Adrenal gland (tissue), 19 donors: ENCODE measurements at places on chromosomes 5 and 9.

GRCh38 chr5:69105996-69106906 is 12.4 kb downstream of the SLC30A5 start:
- H3K27me3 ChIP-seq: no peaks in the 10 kb centered on the region
- DNase-seq: no peak
- no peak overlapping the region for H3K27ac ChIP-seq
- no peak overlapping the region for H3K4me3 ChIP-seq
- no peaks in the 10 kb centered on the region for H3K4me1 ChIP-seq

DNA sequence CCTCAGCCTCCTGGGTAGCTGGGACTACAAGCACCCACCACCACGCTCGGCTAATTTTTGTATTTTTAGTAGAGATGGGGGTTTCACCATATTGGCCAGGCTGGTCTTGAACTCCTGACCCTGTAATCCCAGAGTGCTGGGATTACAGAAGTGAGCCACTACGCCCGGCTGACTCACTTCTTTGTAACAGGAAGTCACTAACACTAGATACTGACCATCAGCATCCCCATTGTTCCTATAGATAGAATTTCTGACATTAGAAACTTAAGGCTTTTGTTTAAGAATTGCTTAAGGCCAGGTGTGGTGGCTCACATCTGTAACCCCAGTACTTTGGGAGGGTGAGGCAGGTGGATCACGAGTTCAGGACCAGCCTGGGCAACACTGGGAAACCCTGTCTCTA is 42.2 kb downstream of the LEAP2 start:
- H3K27ac ChIP-seq: no peak overlapping the region
- H3K4me1 ChIP-seq: no peaks in the 10 kb centered on the region
- no peak overlapping the region for H3K4me3 ChIP-seq
- H3K36me3 ChIP-seq: no peaks in the 10 kb centered on the region
- H3K27me3 ChIP-seq: no peaks in the 10 kb centered on the region

GRCh38 chr9:33273972-33274328 is 9.1 kb downstream of the CHMP5 start:
- no peaks in the 10 kb centered on the region for H3K36me3 ChIP-seq
- H3K4me1 ChIP-seq: no peaks in the 10 kb centered on the region
- H3K27ac ChIP-seq: no peak overlapping the region

DNA sequence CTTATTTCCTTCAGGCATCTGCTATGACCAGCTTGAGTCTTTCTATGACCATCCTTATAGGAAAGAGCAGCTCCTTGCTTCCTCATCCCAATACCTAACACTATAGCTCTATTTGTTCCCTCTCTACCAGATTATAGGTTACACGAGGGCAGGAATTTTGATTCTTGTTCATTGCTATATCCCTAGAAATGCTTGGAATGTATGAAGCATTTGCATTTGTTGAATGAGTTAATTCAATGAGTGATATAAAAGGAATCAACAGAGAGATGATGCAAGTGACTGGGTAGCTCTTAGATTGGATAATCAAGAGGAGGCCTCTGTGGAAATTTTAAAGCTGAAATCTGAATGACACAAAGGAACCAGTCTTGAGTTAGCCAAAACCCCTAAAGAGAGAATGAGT is 13.9 kb downstream of the ZCCHC9 start:
- peaks cover 21% of the 10 kb centered on the region for H3K36me3 ChIP-seq
- no peak for DNase-seq
- no peaks in the 10 kb centered on the region for H3K27me3 ChIP-seq
- no peaks in the 10 kb centered on the region for H3K4me1 ChIP-seq
- no peak overlapping the region for H3K27ac ChIP-seq

- H3K4me3 ChIP-seq: no peak overlapping the region
- H3K4me1 ChIP-seq: no peaks in the 10 kb centered on the region
- H3K27me3 ChIP-seq: no peaks in the 10 kb centered on the region
- no peaks in the 10 kb centered on the region for H3K36me3 ChIP-seq
- no peak for DNase-seq
Measured at GRCh38 chr9:86242071-86242470, 17.4 kb downstream of the C9orf153 start.

DNA sequence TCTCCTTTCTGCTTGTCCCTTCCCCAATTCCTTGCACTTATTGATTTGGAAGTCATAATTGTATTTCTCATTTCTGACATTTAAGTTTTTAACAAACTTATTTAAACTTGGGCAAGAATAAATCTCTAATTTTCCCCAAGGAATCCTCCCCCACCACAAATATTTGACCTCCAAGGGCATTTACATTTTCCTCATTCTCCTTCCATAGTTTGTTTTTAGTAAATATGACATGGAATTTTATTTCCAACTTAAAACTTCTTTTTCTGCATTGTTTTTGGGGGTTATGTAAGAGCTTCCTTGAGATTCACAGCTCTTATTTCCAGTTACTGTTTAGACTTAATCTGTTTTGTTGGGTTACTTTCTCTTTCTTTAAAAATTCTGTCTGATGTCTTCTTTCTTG is 64.9 kb downstream of the ZNF618 start:
- peaks cover 16% of the 10 kb centered on the region for H3K4me1 ChIP-seq
- H3K36me3 ChIP-seq: no peaks in the 10 kb centered on the region
- no peak overlapping the region for H3K27ac ChIP-seq
- no peak overlapping the region for H3K4me3 ChIP-seq

DNA sequence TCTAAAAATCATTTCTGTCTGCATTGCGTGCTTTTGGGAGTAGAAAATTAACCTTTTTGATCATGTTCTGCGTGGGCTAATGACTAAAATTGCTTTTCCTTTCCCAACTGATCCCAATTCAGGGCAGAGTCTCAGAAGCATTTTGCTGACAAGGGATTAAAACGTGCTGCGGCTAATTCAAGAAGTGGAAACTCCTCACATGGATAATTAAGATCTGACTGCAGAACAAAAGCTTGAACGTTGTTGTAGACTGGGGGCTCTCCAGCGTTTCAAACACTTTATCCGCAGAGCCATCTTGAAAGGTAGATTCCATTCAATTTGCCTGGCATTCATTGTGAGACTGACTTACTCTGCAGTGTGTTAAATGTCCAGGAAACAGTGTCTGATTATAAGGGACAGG is 485.3 kb upstream of the DMAC1 start:
- DNase-seq: no peak
- H3K4me3 ChIP-seq: no peak overlapping the region
- H3K27ac ChIP-seq: no peak overlapping the region
- no peaks in the 10 kb centered on the region for H3K27me3 ChIP-seq
- H3K36me3 ChIP-seq: no peaks in the 10 kb centered on the region
- no peaks in the 10 kb centered on the region for H3K4me1 ChIP-seq

GRCh38 chr5:175418251-175418650 is 25.7 kb downstream of the DRD1 start:
- H3K36me3 ChIP-seq: no peaks in the 10 kb centered on the region
- H3K27ac ChIP-seq: no peak overlapping the region
- no peaks in the 10 kb centered on the region for H3K4me1 ChIP-seq
- DNase-seq: no peak

GRCh38 chr5:141369994-141370848 is at the start of gene PCDHGB3:
TSS of gene PCDHGB3 (plus strand) at chr5:141370242. CDS start at chr5:141370395, 153 bp downstream.
- no peaks in the 10 kb centered on the region for H3K4me1 ChIP-seq
- H3K4me3 ChIP-seq: no peak within 1 kb of the TSS
- no peak within 1 kb of the TSS for H3K27ac ChIP-seq
- DNase-seq: peak; percentile 23
- H3K27me3 ChIP-seq: no peaks in the 10 kb centered on the region
- no peaks in the 10 kb centered on the region for H3K36me3 ChIP-seq

DNA sequence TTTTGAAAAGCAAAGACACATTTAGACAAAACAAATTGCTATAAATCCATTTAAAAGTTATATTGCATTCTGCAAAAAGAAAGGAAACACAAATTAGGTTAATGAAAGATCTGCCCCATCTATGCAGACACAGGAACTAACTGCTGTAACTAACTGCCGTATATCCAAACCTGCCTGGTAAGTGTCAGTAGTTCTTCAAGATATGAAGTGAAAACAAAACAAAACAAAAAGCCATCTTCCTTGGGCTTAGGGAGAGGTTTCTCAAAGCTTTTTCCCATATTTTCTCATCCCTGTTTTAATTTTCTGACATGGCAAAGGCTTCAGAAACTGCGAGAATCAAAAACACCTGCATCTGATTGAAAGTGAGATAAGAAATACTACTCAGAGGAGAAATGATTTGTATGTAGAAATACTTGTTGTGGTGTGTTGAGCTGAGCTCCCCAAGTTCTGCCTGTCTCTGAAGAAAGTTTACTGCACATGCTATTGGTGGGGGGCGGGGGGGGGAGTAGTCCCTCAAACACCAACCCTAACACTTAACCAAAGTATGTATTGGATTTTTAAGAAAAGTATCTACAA is 750.5 kb downstream of the PTPRD start:
- no peak overlapping the region for H3K27ac ChIP-seq
- DNase-seq: no peak
- H3K27me3 ChIP-seq: no peaks in the 10 kb centered on the region
- no peaks in the 10 kb centered on the region for H3K4me1 ChIP-seq
- no peaks in the 10 kb centered on the region for H3K36me3 ChIP-seq

DNA sequence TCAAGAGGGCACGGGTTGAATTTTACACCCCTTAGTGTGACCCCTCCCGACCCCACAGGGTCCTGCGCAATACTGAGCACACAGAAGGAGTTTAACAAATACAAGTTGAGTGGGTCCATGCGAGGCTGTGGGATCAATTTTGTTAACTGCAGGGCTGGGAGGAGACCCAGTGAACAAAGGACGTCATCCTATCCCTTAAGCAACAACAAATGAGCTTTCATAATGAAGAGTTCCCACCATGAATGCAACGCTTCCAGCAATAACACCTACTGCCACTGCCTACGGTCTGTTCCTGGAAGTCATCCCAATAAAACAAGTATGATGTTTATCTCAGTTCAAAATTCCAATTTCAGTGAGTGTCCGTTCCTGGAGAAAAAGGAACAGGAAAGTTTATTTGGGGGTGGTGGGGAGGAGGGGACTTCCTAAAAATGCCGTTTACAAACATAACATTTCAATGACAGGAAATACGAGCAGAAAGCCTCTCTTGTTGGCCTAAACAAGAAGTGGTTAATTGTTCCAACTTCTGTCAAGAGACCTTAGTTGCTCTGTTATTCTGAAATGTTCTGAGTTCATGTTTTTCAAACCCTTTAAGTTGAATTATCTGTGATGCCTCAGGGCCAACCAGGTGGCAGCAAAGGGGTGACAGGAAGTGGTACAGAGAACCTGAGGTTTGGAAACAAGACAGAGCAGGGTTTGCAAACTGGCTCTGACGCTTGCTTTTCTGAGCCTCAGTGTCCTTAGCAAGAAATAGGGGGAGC is 65.8 kb upstream of the PLPP6 start:
- H3K4me1 ChIP-seq: no peaks in the 10 kb centered on the region
- no peak for DNase-seq
- no peak overlapping the region for H3K27ac ChIP-seq
- no peaks in the 10 kb centered on the region for H3K36me3 ChIP-seq

GRCh38 chr5:14917719-14918118 is 46.1 kb upstream of the ANKH start:
- no peak overlapping the region for H3K4me3 ChIP-seq
- no peak overlapping the region for H3K27ac ChIP-seq
- H3K27me3 ChIP-seq: no peaks in the 10 kb centered on the region
- H3K36me3 ChIP-seq: no peaks in the 10 kb centered on the region

DNA sequence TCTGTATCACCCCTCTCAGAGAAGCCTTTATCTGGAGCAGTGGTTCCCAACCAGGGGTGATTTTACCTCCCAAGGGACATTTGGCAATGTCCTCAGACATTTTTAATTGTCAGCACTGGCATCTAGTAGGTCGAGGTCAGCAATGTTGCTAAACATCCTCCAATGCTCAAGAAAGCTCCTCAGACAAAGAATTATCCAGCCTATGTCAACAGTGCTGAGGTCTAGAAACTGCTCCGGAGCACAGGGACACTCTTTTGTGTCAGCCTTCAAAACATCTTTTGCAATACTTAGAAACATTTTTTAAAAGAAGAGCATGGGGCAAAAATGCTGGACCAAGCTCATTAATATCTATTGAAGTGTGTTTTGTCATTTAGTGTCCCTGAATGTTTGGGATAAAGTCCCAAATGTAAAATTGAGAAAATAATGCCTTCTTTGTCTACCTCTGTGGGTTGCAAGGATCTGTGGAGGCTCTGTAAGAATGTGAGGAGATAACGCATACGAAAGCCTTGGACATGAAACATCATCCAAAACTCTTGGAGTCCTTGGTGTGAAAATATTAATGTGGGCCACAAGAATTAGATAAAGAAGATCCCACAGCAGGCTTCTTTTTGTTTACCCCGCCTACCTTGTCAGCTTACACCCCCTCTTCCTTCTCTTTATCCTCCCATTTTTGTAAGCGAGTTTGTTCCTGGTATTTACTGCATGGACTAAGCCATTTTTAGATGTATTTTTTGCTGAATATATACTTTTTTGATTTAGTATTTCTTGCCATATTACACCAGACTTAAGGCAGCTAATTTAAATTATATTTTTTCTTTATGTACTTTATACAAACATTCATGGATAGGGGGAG is 193.5 kb downstream of the CD180 start:
- peak overlapping the region; percentile 88 for H3K27ac ChIP-seq
- H3K36me3 ChIP-seq: no peaks in the 10 kb centered on the region
- H3K4me1 ChIP-seq: peaks cover 8% of the 10 kb centered on the region
- no peak overlapping the region for H3K4me3 ChIP-seq

DNA sequence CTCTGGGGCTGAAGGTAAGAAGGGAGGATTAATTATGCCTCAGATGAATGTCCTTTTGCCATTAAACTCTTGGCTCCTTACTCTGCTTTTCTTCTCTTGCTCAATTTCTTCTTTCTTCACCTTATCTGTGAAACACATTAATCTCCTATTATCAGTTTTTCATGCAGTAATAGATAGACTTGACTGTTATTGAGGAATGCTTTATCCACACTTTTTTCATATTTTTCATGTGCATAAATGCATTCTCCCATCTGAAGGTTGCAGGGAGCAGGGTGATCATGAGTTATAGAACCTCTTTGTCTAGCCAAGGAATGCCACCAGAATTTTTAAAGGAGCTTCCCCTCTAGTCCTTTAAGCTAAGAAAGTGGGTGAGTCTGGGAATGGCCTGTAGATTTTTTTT is 66.4 kb upstream of the CD180 start:
- H3K36me3 ChIP-seq: no peaks in the 10 kb centered on the region
- peaks cover 8% of the 10 kb centered on the region for H3K4me1 ChIP-seq
- no peak for DNase-seq
- no peaks in the 10 kb centered on the region for H3K27me3 ChIP-seq
- no peak overlapping the region for H3K4me3 ChIP-seq
- H3K27ac ChIP-seq: no peak overlapping the region

DNA sequence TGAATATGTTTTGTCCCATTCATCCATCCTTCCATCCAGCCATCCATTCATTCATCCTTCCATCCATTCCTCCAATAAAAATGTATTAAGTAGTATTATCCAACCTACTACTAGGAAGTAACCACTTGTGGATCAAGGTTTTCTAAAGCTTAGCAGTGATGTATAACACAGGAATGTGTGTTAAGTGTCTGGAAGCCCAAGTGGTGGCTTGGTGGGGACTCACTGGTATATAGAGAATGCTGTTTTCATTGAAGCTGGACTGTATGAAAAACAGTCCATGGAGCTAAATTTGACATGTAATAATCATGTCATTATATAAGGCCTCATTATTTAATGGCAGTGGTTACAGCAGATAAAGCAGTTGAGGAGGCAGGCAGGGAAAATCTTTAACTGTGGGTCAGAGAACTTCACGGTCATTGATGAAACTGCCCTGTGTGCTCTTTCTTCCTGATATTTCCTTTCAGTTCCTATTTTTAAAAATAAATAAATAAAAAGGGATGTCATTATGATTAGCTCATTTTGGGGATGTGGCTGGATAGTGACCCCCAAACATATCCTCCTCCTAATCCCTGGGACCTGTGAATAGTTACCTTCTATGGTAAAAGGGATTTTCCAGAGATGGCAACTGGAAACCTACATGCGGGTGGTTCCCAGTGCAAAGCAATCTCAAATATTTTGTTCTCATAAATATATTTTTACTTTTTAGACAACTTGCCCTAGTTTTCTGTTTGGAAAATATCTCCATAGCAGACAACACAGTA is 82.3 kb downstream of the DAPK1 start:
- H3K36me3 ChIP-seq: no peaks in the 10 kb centered on the region
- H3K27me3 ChIP-seq: no peaks in the 10 kb centered on the region
- no peak overlapping the region for H3K4me3 ChIP-seq
- H3K4me1 ChIP-seq: peaks cover 43% of the 10 kb centered on the region
- DNase-seq: no peak
